Activated naive CD8-positive, alpha-beta T cell treated with anti-CD3 and anti-CD28 coated beads for 36 hours (primary cell): ENCODE measurements at places on chromosomes 5 and 9. TPM values are rescaled to one million over a fixed set of nuclear protein-coding genes. Genes with fewer than 3 reads are reported as not detected.

F12 gene
- total RNA-seq = 5.6 TPM

DNA sequence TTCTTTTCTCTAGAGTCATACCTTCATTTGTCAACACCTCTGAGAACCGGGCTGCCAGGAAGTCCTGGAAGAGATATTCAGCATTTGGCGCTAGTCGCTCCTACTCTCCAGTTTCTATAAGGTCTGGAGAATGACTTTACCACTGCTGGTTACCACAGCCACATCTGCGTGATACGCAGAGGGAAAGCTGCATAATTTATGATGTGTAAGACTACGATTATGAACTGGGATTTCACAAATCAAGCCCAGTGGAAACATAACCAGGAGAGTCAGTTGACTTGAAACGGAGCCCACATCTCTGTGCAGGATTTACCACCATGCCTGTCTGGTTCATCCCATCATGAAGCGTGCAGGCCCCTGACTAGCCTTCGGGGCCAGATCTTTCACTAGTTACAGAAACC, 72.6 kb downstream of the FGF1 start:
- no peak for DNase-seq

DNA sequence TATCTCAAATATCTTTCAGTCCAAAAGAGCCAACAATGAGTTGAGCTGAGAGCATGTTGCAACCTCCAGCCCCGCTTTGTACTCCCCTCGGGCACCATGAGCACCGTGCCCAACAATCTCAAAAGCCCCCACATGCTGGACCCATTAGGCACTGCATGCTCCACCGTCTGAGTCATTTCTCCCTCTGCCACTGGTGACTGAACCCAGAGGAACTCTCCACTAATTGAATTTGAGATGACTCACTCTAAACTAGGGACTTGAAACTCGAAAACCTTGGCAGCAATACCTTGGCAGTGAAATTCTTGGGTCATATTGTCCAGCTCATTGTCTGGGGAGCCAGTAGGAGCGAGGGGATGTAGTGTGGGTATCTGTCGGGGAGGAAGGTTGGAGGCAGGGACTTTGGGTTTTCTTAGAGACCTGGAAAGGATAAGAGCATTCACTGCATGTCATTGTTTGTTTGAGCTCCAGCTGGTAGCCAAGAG, 49.9 kb upstream of the SLIT3 start:
- no peak for DNase-seq

- no peak for DNase-seq
Measured at GRCh38 chr5:118956727-118957126, 31.6 kb downstream of the DTWD2 start.

DNA sequence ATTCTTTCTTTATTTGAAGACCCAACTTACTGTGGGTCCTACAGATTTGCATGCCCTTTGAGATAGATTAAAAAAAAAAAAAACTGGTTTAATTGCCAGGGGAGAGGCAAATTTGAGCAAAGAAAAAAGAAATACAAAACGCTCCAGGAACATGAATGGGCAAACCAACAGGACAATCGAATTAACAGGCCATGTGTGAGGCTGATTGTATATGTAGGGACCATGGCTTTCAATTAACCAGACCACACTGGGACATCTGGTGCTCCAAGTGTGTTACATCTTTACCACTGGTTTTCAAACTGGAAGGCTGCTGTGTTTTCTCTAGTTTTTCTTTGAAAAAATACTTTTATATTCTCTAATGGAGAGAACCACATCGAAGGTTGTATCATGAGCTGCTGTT, 612.1 kb upstream of the SEMA6A start:
- no peak for DNase-seq

GRCh38 chr9:88897081-88897480, 94.2 kb upstream of the S1PR3 start:
- DNase-seq = no peak

SNCB gene
- 0.46 TPM for total RNA-seq

SLC2A8 gene
- 1.0 TPM for total RNA-seq

DNA sequence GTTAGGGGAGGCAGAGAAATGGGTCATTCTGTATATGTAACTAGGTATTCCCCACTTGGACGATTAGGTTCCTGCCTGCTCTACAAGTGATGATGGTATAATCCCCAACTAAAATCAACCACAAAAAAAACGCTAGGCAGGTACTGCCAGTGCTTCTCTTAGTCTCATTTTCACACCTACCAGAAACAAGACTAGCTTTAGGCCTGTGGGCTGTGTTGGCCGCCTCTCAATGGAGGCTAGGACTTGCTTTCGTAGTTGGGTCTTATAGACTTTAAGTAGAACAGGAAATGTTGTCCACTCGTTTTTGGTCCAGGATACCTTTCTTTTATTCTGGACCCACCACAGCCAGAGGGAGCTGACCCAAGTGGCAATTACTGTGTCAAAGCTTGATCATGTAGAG, 111.8 kb downstream of the UNC13B start:
- no peak for DNase-seq

DNA sequence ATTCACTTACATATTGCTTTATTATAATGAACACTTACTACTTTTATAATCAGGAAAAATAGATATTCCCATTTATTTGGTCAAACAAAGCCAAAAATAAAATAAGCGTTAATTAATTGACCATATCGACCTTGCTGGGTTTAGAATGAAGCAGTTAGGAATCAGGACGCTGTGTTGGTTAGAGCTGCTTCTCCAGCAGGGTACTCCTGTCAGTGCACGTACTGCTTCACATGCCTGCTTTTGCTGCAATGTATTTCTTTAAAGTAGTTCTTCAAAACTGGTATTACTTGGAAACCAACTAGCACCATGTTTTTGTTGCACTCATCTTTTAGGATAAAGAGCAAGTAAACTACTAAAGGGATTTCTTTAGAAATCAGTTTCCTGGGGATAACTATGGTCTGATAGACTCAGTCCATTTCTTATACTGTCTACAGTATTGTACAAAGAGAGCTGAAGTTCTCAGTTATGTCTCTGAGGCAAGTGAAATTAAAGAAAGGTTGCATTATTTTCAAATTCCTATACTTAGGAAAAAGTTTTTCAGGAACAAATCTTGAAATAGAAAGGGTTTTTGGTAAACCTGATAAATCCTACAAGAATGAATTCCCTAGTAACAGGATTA, 6.8 kb upstream of the TRMO start:
- no peak for DNase-seq

- no peak for DNase-seq
Measured at GRCh38 chr5:159560088-159560487, 229.8 kb upstream of the IL12B start.

GRCh38 chr5:154618696-154619095, 136.5 kb upstream of the LARP1 start:
- DNase-seq = no peak

DNA sequence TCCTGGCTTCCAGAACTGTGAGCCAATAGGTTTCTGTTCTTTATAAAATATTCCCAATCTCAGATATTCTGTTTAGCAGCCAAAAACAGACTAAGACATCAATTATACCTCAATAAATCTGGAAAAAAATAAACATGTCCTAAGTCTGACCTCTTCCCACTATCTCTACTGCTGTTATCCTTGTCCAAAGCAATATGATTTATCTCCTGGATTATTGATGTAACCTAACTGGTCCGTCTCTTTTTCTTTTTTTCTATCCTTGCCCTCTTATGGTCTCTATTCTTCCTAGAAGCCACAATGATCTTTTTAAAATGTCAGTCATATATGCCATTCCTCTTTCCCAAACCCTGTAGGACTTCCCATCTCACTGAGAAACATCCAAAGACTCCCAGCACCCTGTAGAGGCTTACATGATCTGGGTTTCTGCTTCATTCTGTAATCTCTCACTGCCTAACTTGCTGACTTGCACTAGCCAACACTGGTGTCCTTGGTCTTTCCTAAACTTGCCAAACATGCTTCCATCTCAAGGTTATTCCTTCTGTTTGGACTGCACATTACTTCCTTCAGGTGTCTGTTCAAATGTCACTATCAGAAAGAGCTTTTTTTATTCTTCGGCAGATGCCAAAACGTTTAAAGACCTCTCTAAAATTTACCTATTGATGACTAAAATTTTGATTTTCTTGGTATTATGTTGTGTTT, 13.1 kb downstream of the FOCAD start:
- no peak for DNase-seq

SPEF2 gene
- total RNA-seq = 6.1 TPM

- no peak for DNase-seq
Measured at GRCh38 chr5:59138509-59138908, 555.6 kb downstream of the RAB3C start.

DNA sequence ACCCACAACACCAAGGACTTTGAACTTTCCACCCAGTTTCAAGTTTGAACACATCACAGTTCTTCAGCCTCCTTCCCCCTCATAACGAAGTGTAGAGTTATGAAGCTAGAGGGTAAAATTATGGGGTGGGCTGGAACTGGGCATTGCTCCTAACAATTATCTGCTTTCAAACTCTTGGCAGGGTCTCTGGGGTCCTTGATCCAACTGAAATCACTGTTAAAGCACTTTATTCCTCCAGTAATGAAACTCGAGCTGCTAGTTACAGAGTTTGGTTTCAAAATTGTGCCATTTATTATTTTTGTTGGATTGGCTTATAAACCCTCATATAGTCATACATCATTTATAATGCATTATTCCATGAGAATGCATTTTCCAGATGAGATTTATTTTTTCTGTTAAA, 158.5 kb downstream of the RGS3 start:
- no peak for DNase-seq

GRCh38 chr9:78397454-78397853, 100.5 kb downstream of the PSAT1 start:
- DNase-seq = no peak

FBP2 gene
- not detected for total RNA-seq

PTPN3 gene
- 1.4 TPM for total RNA-seq
